Activated CD8-positive, alpha-beta memory T cell treated with anti-CD3 and anti-CD28 coated beads for 1 hour (primary cell): ENCODE measurements at places on chromosomes 3 and 15.

DNA sequence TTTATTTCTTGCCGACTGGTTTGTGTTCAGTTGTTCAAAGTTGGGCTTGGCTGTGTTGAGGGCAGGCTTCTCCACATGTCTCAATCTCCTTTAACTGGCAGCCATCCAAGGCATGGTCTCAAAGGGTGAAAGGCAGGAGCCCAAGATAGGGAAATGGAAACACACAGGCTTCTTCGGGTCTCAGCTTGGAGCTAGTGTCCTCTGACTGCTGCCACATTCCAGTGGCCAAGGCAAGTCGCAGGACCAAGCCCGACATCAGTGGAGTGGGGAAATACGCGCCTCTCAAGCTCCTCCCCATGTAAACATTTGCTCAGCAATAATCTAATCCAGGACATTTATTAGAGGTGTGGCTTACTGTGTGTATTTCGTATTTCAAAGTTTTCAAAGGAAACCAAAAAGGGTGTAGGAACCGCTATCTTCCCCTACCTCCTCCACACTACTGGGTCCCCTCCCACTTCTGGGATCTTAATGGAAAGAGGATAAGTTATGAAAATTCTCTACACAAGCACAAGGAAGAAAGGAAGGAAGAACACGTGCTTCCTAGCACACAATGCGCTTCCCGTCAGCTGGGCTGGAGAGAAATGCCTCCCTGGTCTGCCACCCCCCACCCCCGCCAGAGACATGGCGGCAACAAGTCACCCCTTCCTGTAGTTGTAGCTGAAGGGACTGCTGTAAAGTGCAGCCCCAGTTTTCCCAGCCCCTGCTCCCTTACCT is 181.7 kb downstream of the FAM43A start:
- no peak for DNase-seq

DNA sequence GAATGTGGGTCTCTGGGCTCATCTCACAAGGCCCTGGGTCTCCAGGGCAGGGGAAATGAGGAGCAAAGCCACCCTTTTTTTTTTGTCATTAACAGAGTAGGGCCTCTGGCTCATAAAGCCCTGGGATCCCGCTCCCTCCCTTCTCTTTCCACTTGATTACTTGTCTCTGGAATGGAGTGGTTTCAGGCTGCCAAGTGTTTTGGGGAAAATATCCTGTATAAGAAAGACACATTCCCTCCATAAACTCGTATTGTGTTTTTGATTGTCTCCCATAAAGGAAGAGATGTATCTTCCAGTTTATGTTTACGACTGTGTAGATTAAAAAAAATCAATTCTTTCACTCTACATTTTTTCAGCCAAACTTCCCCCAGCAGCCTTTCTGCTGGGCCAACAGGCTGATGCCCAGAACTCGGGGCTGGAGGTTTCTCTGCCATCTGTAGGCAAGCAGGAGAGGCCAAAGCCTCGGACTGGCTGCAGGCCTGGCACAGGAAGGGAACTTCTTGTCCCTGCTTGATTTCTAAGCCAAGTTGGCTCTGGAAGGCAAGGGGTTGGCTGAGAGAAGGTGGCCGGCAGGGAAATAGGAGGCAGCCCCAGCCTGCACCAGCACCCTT is 49.4 kb upstream of the INSYN1 start:
- DNase-seq, result no peak

GRCh38 chr15:25436707-25437106 is 2.1 kb downstream of the UBE3A start:
- DNase-seq, result no peak

GRCh38 chr15:56920367-56920627 is 1.9 kb downstream of the TCF12 start:
- no peak for DNase-seq

DNA sequence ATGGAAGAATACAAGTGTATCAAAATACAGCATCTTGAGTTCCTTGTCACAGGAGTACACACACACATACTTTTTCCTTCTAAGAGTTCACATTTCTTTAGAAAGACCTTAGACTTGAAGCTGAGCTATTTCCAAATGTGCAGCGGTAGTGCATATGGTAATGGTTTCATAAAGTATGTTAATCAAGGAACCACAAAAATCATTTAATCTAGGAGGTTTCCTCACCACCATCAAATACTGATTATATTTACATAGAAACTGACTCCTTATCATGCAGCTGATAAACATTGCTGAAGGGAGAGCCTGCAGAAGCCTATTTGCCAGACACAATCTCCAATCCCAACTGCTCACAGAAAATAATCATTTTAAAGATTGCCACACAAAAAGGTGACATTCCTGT is 40.0 kb upstream of the KBTBD8 start:
- DNase-seq, result no peak

GRCh38 chr15:70892002-70892911 is at the start of the genes LRRC49 and THAP10:
LRRC49 (plus strand) TSS chr15:70892826; CDS start chr15:70892895, 69 bp downstream.
THAP10 (minus strand) TSS chr15:70892433; CDS start chr15:70892272, 161 bp downstream.
- no peak for DNase-seq

DNA sequence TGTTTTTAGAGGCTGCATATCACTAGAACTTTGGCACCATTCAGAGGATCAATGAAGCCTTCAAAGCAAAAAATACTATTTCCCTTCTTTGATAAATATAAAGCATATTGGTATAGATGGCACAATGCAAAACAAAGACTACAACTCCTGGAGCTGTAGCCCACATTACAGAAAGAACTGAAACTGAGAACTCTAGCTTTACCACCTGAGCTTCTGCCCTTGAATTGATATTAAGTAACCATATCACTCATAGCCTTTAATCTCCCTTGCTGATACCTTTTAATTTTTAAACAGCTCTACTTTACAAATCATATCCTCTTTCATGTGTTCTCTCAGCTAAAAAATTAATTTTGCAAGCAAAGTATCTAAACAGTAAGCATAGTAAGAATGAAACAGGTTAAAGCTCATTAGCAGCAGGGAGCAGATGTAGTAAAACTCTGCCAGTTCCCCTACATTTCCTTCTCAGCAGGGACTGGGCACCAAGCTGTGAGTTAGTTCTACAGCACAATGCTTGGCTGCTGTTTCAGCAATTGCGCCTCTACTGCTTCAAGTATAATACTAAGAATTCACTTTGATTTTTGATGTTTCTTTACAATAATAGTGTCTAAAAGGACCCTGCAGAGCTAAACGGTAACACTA is 97.9 kb upstream of the NANOGP8 start:
- no peak for DNase-seq

DNA sequence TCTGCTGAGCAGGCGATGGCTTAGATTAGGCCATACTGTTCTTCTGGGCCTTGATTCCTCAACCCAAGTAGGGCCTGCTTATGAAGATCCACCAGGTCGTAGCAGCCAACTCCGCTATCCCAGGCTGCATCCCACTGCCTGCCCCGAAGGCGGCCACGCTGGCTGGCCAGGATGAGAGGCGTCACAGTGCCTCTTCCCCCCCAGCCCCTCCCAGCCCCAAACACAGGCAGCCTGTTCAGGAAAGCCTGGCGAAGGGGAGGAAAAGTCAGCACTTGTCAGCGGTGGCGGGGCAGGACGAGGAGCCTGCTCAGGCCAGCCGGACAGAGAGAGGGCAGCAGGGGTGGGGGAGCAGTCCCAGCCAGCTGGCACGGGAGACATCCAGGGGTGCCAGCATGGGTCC is 11.2 kb downstream of the PTH1R start:
- DNase-seq, result no peak

GRCh38 chr3:42533161-42533897 is 30.9 kb downstream of the VIPR1 start:
- DNase-seq, result no peak

DNA sequence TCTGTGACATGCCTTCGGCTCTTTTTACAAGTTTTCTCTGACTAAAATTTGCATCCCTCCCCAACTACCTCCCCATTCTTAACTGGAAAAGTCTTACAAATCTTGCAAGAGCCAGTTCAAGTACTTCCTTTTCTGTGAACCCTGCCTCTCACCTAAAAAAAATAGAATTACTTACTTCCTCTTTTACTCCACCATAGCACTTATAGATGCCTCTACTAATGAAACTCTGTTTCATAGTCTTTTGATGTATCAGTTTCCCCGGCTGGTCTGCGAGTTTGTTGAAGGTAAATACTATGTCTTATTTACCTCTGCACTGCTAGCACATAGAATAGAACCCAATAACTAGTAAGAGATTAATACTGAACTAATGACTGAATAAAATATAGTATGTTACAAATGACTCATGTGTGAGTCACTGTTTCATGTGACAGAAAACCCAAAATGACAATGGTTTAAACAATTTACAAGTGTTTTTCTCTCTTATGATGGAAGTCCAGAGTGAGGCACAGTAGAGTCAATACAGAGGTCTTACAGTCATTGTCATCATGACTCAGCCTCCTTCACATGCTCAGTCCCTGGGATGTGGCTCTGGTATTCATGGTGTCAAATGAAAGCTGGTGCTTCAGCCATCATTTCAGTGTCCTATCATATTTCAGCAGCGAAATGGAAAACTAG is 393.5 kb downstream of the RSL24D1 start:
- no peak for DNase-seq

DNA sequence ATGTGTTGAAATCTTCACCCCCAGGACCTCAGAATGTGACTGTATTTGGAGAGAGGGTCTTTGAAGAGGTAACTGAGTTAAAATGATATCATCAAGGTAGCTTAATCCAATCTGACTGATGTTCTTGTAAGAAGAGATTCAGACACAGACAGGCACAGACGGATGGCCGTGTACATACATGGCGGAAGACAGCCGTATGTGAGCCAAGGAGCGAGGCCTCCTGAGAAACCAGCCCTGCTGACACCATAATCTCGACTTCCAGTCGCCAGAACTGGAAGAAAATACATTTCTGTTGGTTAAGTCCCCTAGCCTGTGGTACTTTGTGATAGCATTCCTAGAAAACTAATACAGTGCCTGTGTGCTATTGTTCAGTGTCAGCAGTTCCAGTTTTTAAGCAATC is 73.6 kb downstream of the APBA2 start:
- DNase-seq, result no peak

GRCh38 chr3:62758296-62759066 is 116.7 kb downstream of the CADPS start:
- no peak for DNase-seq

- no peak for DNase-seq
Observed at GRCh38 chr3:131847966-131848510, 186.8 kb downstream of the CPNE4 start.

DNA sequence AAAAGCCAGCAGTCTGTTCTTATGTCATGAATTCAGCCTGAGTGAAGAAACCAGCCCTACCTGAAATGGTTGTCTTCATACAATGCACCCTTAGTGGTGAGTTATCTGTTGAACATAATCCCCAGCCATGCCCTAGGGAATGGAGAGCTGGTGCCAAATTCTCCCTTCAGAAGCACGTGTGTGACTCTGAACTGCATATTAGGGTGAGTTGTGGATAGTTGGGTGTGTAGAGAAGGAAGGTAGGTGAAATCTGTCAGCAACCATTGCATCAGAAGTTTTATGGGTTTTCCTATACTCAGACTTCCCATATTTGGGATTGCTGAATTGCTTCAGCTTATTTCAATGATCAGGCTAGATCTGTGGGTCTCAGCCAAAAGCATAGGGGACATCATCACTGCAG is 46.5 kb upstream of the TP63 start:
- DNase-seq, result no peak

- DNase-seq, result no peak
Observed at GRCh38 chr3:8767667-8768363, 1.6 kb downstream of the OXTR start.

DNA sequence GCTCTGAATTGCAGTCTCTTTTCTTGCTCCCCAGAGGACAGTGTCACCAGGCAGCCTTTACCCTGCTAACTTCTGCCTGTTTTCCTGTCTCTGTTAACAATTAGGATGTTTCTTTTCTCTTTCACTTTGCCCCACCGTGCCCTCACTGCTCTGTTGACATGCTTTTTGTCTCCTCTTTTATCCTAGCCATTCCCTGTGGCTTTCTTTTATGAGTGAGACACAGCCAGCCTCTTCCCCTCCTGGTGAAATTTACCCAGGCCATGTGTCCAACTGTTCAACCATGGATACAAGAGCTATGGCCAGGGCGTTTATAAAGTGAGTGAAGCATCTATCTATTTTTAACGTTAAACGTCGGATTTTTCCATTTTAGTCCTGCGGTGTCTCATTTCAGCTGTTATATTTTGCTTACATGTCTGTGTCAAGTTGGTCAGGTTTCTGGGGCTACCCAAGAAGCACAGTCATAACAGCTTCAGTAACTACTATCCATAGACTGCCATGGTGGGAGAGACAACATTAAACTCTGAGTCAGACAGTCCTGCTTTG is 443.2 kb upstream of the AZI2 start:
- no peak for DNase-seq

GRCh38 chr3:179881791-179882190 is 154.9 kb downstream of the PEX5L start:
- DNase-seq, result no peak

- DNase-seq, result no peak
Observed at GRCh38 chr3:171806200-171807128, 3.8 kb downstream of the PLD1 start.

- DNase-seq, result no peak
Observed at GRCh38 chr3:184523825-184524615, 37.6 kb upstream of the EPHB3 start.

DNA sequence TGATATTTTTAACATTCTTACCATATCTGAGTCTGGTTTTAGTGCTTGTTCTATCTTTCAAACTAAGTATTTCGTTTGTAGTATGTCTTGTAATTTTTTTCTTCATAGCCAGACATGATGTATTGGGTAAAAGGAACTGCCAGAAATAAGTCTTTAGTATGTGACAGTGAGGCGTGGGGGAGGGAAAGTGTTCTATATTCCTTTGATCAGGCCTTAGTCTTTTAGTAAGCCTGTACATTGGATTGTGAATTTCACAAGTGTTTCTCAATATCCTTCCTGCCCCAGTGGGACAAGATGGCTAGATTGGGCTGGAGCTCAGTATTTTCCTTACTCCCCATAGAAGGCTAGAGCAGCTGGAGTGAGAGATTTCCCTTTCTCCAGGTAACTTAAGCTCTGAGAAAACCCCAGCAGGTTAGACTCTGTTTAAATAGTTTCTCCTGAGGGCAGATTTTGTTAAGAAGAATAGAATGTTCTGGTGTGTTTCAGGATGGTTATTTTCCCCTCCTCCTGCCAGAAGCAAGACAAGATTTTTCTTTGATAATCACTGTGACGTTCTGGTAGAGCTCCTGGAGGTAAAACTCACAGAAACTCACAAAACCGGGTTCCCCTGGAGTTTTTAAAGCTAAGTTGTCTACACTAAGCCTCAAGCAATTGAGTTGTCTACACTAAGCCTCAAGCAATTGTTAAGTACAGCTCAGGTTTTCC is 140.7 kb upstream of the ARPP21 start:
- DNase-seq, result no peak

GRCh38 chr15:39885099-39885777 is 34.8 kb downstream of the GPR176 start:
- DNase-seq, result no peak
